ENCODE measurements at places on chromosomes 4 and X. TPM values are rescaled to one million over a fixed set of nuclear protein-coding genes. Genes with fewer than 3 reads are reported as not detected.

TNMD gene
- total RNA-seq, result 0.99 TPM

RAB9A gene
- total RNA-seq, result 15.5 TPM

DAPP1 gene
- 1.3 TPM for total RNA-seq

PCDH18 gene
- total RNA-seq, result 7.9 TPM

CDKL2 gene
- 4.6 TPM for total RNA-seq

CLGN gene
- total RNA-seq, result 2.3 TPM

DNA sequence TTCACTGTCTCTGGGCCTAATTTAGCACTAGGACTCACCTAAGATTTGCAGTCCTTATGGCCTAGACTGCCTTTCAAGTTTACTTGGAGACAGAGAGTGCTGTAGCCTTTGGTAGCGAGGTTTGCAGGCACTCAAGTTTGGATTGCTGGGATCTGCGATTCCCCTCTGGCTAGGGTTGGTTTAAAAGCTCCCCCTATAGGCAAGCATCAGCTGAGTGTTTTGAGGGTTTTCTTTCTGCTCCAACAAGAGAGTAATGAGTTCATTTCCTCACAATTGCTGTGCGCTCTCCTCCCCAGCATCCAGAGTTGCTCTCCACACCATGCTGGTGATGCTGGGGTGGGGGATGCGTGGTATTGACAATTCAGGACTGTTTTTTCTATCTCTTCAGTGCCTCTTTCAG, 206.9 kb downstream of the GLUD2 start:
- DNase-seq, result no peak

DNA sequence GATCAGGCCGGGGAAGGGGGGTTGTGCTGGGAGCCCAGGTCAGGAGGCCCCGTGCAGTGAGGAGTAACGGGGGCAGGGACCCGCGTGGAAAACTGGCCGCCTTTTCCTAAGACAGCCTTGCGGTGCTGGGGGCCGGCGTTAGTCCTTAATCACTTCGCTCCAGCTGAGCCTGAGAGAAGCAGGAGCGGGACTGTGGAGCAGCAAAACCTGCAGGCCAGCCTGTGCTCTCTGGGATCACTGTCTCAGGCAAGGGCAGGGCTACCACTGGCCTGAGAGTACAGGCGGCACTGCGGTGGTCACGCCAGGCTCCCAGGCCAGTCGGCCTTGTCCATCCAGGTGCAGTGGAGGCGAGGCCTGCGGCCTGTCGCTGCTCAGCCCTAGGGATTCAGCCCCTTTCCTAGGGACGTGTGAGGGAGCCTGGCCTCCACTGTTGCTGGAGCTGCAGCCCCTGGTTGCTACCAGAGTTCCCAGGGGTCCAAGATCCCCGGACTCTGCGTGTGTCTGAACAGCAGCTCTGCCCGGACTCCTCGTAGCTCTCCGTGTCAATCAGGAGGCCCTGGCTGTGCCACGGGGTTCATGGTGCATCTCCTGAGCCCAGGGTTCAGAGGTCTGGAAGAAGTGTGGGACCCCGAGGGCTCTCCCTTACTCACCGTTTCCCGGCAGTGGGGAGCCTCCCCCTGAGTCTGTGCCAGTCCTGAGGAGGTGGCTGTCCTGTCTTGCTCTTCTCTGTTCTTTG, 2141.7 kb upstream of the TENM3 start:
- no peak for DNase-seq

DNA sequence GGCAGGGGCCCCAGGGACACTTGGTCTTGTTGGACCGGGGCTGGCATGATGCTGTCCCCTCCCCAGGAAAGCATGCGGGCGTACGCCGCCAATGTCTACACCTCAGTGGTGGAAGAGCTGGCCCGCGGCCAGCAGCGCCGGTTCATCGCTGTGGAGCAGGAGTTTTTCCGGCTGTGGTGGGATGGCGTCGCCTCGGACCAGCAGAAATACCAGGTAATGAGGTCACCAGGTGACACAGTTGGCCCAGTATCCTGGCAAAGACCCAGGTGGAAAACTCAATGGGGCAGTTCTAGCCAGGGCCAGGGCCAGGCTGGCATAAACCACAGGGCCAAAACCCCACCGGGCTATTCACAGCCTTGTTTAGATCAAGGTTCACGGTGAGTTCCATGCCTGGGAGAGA, 1.5 kb downstream of the MAN2B2 start:
- DNase-seq, result peak; percentile 87

GRCh38 chrX:19156186-19156585, 33.9 kb upstream of the ADGRG2 start:
- no peak for DNase-seq

GRCh38 chr4:60930866-60931265, 269.3 kb upstream of the ADGRL3 start:
- DNase-seq, result no peak

GRCh38 chrX:19019996-19020395, 36.1 kb upstream of the PHKA2 start:
- DNase-seq, result no peak

GRCh38 chr4:90994851-90995574, 867.8 kb downstream of the CCSER1 start:
- DNase-seq, result no peak

GRCh38 chr4:38752372-38752940, 30.3 kb downstream of the TLR10 start:
- DNase-seq, result no peak

- no peak for DNase-seq
These were observed 62.8 kb downstream of the FAM193A start for GRCh38 chr4:2599304-2599654.

- no peak for DNase-seq
These were observed 8.3 kb upstream of the PDE6B start for GRCh38 chr4:616911-617643.

DNA sequence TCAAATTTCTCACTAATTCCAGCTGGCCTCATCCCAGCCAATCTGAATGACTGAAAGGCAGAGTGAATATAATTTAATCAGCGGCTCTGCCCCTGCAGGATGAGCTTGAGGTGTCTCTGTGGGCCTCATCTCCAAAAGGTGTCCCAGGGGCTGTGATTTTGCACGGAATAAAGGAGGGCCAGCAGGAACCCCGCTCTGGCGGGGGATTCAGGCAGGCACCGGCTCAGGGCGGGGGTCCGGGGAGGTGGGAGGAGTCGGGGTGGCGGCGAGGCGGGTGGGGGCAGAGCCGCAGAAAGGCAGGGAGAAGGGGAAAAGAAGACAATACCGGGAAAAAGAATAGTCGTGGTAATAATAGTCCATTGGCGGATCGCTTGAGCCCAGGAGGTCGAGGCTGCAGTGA, 16.0 kb upstream of the ERCC6L start:
- no peak for DNase-seq

- DNase-seq, result no peak
These were observed 4.7 kb downstream of the GPC4 start for GRCh38 chrX:133410550-133410949.

- DNase-seq, result no peak
These were observed 50.4 kb downstream of the TBC1D9 start for GRCh38 chr4:140705625-140706275.

DNA sequence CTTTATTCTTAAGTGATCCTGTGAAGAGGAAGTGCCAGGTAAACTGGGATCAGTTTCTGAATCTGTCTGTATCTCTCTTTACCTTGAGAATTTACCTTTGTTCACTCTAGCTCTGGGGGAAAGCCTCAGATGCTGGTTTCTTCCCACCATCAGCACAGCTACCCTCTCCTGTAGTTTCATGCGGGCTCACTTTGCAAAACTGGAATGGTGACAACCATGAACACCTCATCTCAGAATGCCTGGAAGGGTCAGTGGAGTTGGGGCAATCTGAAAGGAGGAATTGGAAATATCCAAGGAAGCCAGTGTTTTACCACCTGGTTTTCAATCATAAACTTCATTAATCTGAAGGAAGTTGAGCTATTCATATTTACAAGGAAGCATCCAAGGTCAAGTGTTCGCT, 30.8 kb upstream of the DCX start:
- no peak for DNase-seq

GRCh38 chr4:153488006-153488891, 22.1 kb downstream of the TMEM131L start:
- no peak for DNase-seq

- DNase-seq, result no peak
These were observed 1566.9 kb downstream of the STIM2 start for GRCh38 chr4:28427306-28428085.

DNA sequence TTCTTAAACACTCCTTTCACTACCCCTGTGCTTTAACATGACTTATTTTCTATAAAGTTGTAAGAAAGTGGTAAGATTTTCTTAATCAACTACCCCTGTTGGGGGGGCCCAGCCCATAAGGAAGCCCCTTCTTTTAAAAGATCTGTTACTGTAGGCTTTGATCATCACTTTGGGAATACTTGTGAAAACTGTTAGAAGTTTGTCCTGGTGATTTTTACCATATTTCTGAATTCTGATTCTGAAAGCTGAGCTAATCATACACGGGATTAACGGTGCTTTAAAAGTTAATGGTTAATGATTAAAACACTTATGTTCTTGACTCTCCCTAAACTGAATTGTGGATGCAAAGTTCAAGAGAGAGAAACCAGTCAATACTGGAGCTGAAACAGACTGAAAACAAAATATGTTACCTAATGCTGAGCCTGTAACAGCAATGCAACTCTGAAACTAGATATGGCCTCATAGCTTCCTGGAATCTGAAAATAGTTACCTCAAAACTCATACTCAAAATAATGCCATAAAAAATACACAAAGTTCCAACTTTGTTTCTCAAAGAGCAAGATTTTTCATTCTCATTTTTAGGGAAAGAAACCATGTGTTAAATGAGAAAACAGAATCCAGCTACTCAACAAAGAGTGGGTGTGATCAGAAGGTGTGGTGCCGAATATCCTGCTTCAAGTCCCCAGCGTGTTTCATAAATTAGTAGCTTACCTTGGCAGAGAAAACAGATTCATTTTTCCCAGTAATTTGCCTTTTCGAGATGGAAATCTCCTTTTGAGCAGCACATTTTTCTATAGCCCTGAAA, 31.6 kb downstream of the ADH7 start:
- DNase-seq, result no peak

DNA sequence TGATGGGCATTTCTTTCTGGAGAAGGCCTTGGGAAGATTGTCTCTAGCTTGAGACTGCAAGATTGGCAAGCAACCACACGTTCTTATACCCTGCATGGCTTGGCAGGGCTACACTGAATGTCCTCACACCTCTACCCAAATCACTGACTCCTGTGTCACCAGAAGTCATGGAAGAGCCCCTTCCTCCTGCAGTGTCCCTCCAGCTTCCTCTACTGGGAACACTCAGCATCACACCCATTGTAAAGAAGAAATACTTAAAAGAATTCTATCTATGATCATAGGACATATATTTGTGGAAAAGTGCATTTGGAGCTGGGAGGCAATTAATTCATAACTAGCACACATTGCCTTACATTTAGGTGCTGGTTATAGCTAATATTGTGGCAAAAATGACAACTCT, 113.1 kb downstream of the CCSER1 start:
- DNase-seq, result no peak

GRCh38 chr4:44235897-44236296, 212.7 kb downstream of the KCTD8 start:
- no peak for DNase-seq

DNA sequence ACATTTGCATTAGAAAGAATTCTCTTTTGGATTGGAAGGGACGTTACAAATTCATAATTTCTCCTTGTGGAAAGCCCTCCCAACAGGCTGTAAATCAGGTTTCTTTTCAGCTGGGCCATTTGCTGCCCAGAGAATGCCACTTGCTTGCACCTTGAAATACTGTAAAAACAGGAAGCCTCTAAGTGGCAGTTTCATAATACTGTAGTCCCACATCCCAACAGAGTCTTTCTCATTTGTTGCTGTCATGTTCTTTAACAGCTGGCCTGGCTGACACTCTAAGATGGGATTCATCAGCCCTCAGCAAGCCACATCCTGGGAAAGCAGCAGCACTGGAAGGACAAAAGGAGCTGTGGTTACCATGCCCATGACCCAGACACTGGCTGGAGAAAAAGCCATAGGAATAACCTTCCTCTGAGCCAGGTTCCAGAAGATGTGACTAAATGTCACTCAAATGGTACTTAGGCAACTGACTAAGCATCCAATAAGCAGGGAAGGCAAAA, 221.9 kb upstream of the MBNL3 start:
- DNase-seq, result no peak

DNA sequence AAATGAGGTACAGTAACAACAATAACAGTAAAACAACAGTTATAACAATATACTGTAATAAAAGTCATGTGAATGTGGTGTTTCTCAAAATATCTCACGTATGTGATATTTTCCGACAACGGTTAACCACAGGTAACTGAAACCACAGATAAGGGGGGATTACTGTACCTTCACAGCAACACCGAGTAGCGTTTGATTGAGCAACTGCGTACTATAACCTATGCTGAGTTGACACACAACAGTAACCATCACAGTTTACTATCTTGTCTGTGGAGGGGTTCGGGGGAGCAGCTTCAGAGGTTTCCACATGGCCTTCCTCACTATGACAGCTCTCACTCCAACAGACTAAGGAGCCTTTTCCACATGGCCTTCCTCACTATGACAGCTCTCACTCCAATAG, 13.4 kb downstream of the RBMX2 start:
- DNase-seq, result no peak
